ENCODE measurements at places on chromosomes 3 and 15.

DNA sequence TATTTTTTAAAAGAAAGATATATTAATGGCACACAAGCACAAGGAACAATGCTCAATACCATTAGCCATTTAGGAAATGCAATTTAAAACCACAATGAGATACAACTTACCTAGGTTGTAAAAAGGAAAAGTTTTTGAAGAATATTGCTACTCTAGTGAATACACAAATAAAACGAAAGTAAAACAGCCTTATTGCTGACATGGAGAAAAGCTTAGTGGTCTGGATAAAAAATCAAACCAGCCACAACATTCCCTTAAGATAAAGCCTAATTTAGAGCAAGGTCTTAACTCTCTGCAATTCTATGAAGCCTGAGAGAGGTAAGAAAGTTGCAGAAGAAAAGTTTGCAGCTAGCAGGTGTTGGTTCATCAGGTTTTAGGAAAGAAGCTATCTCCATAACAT lies 892.7 kb upstream of the ALCAM start:
- DNase-seq = no peak

DNA sequence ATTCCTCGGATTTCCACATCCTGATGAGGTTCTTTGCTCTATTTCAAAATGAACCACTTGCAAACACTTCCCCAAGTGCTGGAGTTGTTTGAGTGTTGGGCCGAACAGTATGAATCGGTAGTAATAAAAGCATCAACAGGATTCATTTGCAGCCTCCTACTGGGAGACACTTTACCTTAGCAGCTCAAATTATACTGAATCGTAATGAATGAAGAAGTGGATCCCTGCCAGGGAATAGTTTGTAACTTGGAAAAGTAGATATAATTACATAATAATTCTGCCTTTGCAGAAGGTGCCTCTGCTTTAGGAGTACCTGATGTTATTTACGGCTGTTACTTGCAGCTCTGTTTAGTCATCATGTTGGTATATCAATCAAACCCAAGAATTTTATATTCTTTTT lies 669.1 kb downstream of the CADM2 start:
- no peak for DNase-seq

DNA sequence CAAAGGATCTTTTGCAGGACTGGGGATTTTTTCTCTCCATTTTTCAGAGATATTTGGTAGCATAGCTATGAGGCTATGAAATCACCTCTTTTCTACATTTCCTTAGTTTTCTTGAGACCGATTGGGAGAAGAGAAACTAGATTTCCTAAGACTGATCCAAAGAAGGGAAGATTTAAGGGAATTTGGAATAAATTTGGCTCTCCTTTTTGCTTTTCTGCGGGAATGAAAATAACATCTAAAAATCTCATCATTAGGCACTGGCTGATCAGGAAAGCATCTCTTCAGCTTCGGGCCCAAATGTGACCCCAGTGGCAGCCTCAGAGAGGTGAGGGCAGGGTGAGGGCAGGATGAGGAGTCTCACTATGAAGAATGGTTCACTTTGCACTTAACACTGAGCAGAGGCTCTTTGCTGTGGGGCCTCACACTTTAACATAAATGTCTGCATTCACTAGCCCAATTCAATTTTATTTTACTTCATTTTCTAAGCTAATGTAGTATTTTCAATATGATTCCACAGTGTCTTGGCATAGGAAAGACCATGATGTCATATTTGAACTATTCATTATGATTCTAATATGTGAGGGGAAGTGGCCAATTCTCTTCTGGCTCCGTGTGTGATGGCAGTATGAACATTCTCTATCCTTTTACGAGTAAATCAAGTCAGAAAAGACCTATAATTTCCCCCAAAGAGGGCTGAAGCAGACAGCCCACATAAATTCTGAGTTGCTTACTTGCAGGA lies 193.2 kb downstream of the MEX3B start:
- no peak for DNase-seq

DNA sequence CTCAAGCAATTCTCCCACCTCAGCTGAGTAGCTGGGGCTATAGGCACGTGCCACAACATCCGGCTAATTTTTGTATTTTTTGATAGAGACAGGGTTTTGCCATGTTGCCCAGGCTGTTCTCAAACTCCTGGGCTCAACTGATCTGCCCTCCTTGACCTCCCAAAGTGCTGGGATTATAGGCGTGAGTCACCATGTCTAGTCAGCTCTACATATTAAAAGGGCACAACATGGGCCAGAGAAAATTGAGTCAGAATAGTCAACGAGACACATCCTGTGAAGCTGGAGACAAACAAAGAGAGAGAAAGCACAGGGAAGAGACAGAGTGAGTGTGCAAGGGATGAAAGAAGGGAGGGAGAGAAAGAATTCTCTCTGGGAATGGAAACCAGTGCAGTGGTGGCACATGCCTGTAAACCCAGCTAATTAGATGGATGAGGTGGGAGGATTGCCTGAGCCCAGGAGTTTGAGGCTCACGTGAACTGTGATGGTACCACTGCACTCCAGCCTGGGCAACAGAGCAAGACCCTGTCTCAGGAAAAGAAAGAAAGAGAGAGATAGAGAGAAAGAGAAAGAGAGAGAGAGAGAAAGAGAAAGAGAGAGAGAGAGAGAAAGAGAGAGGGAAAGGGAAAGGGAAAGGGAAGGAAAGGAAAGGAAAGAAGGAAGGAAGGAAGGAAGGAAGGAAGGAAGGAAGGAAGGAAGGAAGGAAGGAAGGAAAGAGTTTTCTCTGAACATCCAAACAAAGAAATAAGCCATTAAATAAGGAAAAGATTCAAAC lies 107.2 kb upstream of the SLC25A36 start:
- no peak for DNase-seq

DNA sequence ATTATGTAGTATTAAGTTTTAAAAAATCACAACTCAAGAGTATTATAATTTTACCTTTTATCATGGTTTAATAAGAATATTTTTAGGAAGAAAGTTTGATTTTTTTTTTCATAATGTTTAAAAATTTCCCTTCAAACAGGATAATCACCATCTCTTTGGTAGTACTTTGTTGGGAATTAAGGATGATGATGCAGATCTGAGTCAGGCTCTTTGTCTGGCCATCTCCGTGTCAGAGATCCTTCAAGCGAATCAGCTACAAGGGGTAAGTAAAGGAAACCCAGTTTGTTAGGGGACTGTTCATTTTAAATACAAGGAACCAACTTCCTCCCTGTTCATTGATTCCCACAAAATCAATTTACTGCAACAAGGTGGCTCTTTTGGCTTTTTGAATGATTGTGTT lies 36.8 kb upstream of the NIT2 start:
- no peak for DNase-seq

- no peak for DNase-seq
Observed at GRCh38 chr15:85118581-85118980, 136.9 kb downstream of the PDE8A start.

DNA sequence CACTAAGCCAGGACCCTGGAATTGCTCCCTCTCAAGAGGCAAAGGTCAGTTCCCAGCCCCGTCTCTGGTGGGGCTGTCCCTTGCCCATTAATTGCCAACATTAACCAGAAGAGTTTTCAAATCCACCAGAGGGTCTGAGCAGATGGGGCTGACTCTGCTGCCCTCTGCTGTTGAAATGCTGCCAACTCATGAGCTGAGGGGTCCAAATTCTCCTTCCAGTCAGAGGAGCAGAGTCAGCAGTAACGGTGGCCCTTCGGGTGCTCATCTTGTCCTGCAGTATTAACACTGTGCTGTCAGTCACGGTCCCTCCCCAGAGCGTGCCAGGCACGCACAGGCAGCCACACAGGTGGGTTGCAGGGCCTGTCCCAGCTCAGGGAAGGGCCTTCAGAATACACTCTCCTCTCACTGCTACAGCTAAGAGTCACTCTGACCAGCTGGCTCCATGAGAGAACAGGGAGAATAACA lies 10.7 kb upstream of the SPTBN5 start:
- DNase-seq = no peak

DNA sequence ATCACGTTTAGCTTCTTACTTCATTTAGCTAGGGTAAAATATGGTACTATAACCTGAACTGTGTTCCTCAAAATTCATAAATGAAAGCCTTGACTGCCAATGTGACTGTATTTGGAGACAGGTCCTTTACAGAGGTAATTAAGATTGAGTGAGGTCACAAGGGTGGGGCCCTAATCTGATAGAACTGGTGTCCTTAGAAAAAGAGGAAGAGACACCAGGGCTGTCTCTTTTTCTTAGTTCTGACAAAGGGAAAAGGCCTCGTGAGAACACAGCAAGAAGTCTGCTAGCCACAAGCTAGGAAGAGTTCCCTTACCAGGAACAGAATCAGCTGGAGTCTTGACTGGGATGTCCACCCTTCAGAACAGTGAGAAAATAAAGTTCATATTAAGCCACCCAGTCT lies 162.7 kb downstream of the GMNC start:
- DNase-seq = no peak

- DNase-seq = no peak
Observed at GRCh38 chr3:124702950-124703349, 27.3 kb upstream of the UMPS start.

GRCh38 chr3:129520960-129521359 lies 7.5 kb upstream of the RHO start:
- no peak for DNase-seq

GRCh38 chr15:42371096-42371495 lies 11.8 kb downstream of the CAPN3 start:
- no peak for DNase-seq

DNA sequence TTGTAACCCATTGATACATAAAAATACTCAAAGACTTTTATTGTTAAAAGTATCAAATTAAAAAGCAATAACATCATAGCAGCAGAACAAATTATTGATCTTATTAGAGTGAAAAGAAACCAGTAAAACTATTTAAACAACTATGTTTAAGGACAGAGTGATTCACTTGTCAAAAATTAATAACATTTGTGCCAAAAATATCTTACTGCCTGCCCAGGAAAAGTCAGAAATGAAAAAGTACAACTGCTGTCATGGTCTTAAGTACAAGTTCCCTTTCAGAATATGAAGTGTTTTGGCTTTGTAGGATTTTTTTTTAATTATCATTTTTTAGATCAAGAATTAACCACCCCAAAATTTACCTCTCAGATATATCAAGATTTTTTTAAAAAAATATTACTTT lies 3.4 kb downstream of the IFT57 start:
- DNase-seq = no peak

- no peak for DNase-seq
Observed at GRCh38 chr3:40248591-40248990, 60.9 kb upstream of the EIF1B start.

- DNase-seq = no peak
Observed at GRCh38 chr3:2212206-2212605, 113.5 kb downstream of the CNTN4 start.

DNA sequence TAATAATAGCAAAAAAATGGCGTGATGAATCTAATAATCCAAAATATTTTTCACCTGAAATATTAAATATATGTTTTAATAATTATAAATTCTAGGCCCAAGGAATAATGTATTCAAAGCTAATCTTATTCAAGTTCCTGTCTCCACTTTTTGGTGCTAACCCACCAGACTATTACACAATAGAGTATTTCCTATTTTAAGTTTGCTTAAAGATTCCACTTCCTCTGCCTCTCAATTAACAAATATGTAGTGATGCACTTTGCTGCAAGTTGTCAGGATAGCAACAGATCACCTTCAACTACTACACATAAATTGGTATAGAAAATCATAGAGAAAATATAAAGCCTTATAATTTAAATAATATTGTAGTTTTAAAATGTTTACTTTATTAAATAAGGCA lies 467.5 kb downstream of the C3orf38 start:
- no peak for DNase-seq

GRCh38 chr3:99927671-99928457 lies 110.2 kb downstream of the CMSS1 start:
- no peak for DNase-seq

GRCh38 chr3:13452490-13453335 lies 27.4 kb upstream of the HDAC11 start:
- DNase-seq = no peak

- peak; percentile 73 for DNase-seq
Observed at GRCh38 chr3:59575113-59576001, 525.5 kb upstream of the CFAP20DC start.

GRCh38 chr3:53318522-53318921 lies 28.8 kb downstream of the DCP1A start:
- DNase-seq = no peak

- DNase-seq = no peak
Observed at GRCh38 chr3:135889443-135889842, 76.1 kb upstream of the PPP2R3A start.

- no peak for DNase-seq
Observed at GRCh38 chr3:14913071-14913925, 34.1 kb upstream of the NR2C2 start.

DNA sequence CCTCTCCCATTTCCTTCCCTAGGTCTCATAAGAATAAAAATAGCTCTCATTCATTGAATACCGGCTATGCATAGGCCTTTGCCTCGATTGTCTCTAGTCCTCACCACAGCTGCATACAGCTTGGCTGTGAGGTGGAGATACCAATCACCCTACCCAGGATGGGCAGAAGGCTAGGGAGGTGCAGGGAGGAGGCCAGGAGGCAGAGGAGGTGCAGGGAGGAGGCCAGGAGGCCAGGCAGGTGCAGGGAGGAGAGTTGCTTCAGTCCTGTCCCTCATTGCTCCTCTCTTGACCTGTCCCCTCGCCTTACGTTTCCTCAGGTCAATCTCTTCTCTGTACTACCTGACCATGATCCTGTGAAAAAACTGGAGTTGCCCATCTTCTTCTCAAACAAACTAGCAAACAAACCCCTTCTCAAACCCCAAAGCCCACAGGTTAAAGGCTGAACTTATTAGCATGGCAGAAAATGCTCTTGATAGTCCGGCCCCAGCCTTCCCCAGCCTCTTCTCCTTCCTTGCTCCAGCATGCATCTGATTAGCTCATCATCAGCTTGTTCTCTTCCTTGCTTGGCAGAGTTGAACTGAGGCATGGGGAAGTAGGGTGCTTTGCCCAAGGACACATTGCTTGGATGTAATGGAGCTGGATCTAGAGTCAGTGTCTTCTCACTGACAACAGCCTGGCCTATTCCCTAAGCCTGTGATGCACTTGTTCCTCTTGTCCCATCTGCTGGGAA lies 15.8 kb downstream of the PODXL2 start:
- no peak for DNase-seq

DNA sequence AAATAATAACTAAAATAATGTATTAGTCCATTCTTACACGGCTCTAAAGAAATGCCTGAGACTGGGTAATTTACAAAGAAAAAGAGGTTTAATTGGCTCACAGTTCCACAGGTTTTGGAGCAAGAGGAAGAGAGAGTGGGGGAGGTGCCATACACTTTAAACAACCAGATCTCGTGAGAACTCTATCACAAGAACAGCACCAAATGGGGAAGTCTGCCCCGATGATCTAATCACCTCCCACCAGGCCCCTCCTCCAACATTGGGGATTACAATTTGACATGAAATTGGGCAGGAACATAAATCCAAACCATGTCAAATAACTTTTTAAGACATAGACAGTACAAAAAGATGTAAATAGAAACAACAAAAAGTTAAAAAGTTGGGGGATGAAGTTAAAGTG lies 63.2 kb downstream of the ILDR1 start:
- DNase-seq = no peak

DNA sequence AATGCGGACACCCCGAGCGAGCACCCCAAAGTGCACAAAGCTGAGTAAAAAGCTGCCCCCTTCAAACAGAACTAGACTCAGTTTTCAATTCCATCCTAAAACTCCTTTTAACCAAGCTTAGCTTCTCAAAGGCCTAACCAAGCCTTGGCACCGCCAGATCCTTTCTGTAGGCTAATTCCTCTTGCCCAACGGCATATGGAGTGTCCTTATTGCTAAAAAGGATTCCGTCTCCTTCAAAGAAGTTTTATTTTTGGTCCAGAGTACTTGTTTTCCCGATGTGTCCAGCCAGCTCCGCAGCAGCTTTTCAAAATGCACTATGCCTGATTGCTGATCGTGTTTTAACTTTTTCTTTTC lies 5.3 kb downstream of the BHLHE40 start:
- no peak for DNase-seq

- DNase-seq = no peak
Observed at GRCh38 chr15:70560617-70561328, 202.6 kb downstream of the UACA start.

Data from pancreas (tissue), 10 donors.